A172 (cell line): ENCODE measurements at places on chromosomes 7 and 10.

DNA sequence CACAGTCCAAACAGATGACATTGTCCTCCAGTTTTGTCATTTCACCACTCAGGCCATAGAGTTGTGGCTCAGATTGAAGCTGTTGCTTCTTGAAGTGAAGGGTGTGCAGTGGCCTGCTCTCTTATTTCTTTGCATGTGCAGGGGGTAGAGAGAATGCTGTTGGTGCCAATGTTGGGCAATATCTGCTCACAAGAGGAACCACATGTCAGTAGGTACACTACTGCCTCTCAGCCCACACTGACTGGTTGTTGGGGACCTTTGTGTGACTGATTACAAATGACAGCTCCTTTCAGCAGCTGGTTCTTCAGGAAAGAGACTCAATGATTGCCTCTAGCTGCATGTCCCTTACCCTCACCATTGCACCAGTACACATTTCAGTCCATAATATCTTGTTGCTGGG lies 21.9 kb upstream of the SFTPA1 start:
- DNase-seq, result no peak

GRCh38 chr10:117222552-117222951 lies 18.4 kb upstream of the SLC18A2 start:
- no peak for DNase-seq

GRCh38 chr10:99921948-99922347 lies 87.8 kb downstream of the DNMBP start:
- DNase-seq, result peak; percentile 69

- DNase-seq, result no peak
Measured at GRCh38 chr7:125254566-125254965, 324.9 kb upstream of the POT1 start.

DNA sequence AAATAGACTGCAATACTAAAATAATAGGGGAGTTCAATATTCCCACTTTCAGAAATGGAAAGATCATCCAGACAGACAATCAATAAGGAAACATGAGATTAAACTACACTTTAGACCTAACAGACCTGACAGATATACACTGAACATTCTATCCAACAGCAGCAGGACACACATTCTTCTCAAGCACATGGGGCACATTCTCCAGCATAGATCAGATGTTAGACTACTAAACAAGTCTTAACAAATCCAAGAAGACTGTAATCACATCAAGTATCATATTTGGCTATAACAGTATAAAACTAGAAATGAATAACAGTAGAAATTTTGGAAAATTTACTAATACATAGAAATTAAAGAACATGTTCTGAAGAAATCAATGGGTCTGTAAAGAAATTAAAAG lies 458.9 kb upstream of the ANKRD30A start:
- DNase-seq, result no peak

- no peak for DNase-seq
Measured at GRCh38 chr10:99364125-99364524, 35.0 kb downstream of the CNNM1 start.

DNA sequence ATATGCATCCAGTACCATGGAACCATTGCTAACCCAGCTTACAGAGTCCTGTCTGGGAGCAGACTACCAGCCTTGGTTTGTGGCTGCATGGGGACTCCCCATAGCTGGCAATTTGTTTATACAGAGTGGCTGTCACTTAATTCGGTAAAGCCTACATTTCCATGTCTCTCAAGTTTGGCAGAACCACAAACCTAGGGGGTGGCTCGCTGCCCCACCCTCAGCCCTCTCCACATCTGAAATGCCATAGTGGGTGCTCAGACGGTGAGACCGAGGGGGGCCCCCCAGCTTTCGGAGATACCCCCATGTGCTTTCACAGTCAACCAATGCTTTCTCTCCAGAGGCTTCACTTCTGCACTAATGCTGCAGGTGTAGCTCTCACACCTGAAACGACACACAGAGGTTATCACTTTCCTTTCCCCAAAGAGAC lies 75.5 kb upstream of the KAT6B start:
- DNase-seq, result no peak

DNA sequence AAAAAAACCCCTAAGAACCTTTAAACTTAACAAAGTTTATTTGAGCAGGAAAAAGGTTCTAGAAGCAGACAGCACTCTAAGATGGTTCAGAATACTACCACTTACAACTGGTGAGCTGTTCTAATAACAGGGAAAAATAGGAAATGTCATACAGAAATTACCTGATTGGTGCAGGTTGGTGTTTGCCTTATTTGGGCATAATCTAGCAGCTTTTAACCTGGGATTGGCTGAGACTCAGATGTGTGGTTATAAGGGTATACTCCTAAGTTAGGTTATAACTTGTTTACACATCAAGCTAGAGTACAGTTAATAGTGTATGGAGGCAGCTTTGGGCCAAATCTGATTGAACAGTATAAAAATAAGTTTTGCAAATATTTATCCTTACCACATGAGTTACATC lies 59.8 kb downstream of the MAPK8 start:
- peak; percentile 40 for DNase-seq
